ENCODE measurements at places on chromosomes 2 and 18. TPM values are rescaled to one million over a fixed set of nuclear protein-coding genes. Genes with fewer than 3 reads are reported as not detected.

OTOF gene
- total RNA-seq, result 2.1 TPM

GRCh38 chr2:190858817-190859216, 21.8 kb upstream of the GLS start:
- peak; percentile 50 for DNase-seq

DNA sequence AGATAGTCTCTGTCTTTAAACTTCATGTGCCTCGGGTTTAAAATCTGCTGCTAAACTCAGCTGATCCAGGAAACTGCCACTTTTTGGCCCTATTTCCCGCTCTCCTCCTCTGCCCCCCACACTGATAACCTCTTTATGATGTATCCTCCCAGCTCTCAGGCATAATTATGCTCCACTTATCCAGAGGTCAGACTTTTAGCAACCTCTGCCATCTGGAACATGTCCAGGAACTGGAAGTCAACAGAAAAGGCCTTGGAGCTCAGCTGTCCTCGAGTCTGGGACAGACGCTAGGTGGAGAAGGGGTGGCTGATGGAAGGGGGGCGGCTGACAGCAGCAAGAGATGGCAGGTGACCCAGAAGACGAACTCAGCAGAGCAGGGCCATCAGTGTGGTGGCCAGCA, 41.2 kb downstream of the ASAP2 start:
- DNase-seq, result peak; percentile 21

GRCh38 chr2:229426464-229426863, 155.4 kb upstream of the PID1 start:
- no peak for DNase-seq

DNA sequence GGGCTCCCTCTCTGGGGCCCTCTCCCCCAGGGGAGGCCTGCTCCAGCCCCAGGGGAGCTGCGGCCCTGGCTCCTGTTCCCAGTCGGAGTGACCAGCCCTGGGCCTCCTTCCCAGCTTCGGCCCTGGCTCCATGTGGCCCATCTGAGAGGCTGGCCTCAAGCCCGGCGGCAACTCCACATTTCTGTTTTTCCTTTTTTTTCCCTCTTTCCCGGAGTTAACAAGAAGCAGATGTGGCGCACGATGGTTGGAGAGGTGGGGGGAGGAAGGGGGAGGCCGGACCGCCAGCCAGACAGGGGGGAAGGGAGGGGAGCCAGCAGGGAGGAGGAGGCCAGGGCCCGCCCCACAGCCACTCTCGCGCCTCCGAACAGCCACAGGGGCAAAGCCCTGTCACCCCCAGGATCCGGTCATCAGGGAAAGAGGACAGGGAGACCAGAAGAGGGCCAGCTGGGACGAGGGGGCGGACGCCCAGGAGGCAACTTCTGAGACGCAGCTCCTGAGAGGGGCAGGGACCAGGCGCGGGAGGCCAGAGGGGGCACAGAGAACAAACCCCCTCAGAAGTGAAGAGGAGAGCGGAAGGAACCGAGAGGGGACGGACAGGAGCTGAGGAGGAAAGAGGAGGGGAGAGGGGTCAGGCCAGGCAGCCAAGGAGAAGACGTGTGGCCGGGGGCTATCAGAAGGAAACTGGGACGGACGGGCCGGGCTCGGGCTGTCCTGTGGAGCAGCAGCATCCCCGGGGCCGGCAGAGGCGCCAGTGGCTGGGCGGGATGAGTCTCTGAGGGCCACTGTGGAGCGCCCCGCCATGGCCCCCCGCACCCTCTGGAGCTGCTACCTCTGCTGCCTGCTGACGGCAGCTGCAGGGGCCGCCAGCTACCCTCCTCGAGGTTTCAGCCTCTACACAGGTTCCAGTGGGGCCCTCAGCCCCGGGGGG, at the start of gene EMILIN1:
EMILIN1 (plus strand) TSS at position 349 of the 928 bp plus-strand sequence; CDS start at position 800, 451 bp downstream.
- no peak for DNase-seq
